ENCODE measurements at places on chromosomes 2 and 18. TPM values are rescaled to one million over a fixed set of nuclear protein-coding genes. Genes with fewer than 3 reads are reported as not detected.

DNA sequence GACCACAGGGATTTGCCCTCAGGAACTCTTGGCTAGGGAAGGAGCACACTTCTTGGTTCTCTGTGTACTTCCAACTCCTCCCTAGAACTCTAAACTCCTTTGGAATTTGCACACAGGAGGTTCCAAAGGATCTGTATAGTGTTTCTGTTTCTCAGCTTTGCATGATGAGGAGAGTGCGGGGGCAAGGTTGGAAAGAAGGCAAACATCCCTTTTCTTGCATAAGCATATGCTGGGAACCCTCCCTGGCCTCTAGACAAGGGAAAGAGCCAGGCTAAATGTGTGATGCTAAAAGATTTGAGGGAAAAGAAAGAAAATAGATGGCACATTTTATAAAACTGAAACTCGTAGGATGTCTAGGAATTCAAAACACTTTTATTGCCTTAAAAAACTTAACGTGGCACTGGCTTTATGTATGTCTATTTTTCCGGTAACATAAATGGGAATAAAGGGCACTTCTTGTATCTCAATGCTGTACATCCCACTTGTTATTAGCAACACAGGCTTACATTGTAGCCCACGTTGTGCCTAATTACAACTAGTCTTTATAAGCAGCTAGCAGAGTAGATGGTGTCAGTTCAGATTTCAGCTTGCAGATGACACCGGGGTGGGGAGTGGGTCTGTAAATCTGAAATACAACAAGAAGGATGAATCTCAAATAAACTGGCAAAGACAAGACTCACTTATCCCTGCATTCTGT, 165.8 kb downstream of the GPD2 start:
- H3K36me3 ChIP-seq, result peaks cover 5% of the 10 kb centered on the region
- H3K4me3 ChIP-seq, result no peak overlapping the region
- peaks cover 5% of the 10 kb centered on the region for H3K27me3 ChIP-seq

DNA sequence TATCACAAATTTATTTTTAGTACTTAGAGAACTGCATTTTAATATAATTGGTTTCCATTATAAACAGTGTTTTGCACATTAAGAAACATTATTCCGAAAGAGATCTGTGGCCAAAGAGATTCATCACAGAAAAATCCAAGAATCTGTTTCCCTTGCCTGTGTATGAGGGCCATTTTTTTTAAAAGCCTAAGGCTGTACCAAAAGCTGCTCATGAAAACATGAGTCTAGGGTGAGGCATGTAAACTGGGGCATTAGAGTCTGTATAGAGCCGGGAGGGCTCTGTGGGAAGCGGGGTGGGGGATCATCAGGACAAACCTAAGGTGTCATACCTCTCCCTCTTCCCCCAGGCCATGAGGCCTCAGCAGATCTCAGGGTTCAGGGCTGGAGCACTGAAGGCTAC, 223.8 kb downstream of the FBXO15 start:
- no peak for DNase-seq
- H3K36me3 ChIP-seq, result no peaks in the 10 kb centered on the region
- H3K27ac ChIP-seq, result no peak overlapping the region
- H3K27me3 ChIP-seq, result peaks cover 11% of the 10 kb centered on the region

DNA sequence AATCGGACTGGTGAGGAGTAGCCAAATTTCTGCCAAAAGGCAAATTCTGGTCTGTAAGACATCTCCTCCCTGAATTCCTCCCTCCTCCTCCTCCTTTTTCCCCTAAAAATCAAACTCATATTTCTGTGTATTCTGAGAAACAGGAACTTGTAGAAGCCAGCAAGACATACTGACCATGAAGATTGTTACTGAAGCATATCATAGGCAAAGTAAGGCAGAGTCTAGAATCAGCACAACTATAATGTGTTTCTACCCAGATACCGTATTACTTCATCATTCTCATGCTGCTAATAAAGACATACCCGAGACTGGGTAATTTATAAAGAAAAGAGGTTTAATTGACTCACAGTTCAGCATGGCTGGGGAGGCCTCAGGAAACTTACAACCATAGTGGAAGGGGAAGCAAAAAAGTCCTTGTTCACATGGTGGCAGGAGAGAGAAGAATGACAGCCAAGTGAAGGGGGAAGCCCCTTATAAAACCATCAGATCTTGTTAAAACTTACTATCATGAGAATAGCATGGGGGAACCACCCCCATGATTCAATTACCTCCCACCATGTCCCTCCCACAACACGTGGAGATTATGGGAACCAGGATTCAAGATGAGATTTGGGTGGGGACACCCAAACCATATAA, 24.9 kb upstream of the EPC2 start:
- no peaks in the 10 kb centered on the region for H3K36me3 ChIP-seq
- no peaks in the 10 kb centered on the region for H3K27me3 ChIP-seq
- peaks cover 18% of the 10 kb centered on the region for H3K4me1 ChIP-seq
- peak; percentile 25 for DNase-seq

DNA sequence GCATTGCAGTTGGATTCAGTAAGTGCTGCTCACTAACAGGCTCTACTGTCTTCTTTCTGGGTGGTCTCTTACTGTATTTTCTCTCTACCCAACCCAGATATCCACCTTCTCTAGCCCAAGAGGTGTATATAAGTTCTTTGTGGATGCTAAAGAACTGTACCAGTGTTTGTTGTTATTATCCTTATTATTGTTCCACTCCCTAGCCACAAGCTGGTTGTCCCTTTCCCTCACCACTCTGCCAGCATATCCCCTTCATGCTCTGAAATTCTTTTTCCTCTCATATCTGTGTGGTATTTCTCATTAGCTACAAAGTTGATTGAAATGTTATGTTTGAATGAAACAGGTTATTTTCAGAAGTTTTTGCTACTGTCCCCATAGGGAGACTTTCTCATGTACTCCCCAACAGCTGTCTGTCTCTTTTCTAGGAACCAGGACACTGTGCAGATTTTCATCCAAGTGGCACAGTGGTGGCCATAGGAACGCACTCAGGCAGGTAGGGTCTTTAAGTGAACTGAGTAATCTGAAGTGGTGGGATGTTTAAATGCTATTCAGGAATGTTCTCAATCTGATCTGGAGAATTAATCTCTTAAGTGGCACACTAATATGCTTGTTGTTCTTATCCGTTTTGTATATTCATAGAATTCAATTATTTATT, 56.8 kb downstream of the COX7A2L start:
- H3K36me3 ChIP-seq, result peaks cover 24% of the 10 kb centered on the region
- H3K4me1 ChIP-seq, result peaks cover 4% of the 10 kb centered on the region
- H3K27ac ChIP-seq, result peak overlapping the region; percentile 52
- H3K27me3 ChIP-seq, result no peaks in the 10 kb centered on the region
- no peak overlapping the region for H3K4me3 ChIP-seq
- DNase-seq, result no peak

Gene GALR1
- polyA plus RNA-seq, result not detected

GRCh38 chr18:22337306-22337705, 80.4 kb downstream of the CTAGE1 start:
- H3K27ac ChIP-seq, result no peak overlapping the region
- no peak for DNase-seq
- peaks cover 13% of the 10 kb centered on the region for H3K27me3 ChIP-seq
- no peak overlapping the region for H3K4me3 ChIP-seq
- H3K4me1 ChIP-seq, result no peaks in the 10 kb centered on the region

Measured in naive B cell (primary cell).